Stimulated activated CD4-positive, alpha-beta T cell treated with anti-CD3 and anti-CD28 coated beads, TNF-alpha, amount 100 ng/mL, for 1 hour (primary cell): ENCODE measurements at places on chromosomes 2 and 18.

- no peak for DNase-seq
These were observed 50.7 kb downstream of the LBH start for GRCh38 chr2:30282081-30282480.

DNA sequence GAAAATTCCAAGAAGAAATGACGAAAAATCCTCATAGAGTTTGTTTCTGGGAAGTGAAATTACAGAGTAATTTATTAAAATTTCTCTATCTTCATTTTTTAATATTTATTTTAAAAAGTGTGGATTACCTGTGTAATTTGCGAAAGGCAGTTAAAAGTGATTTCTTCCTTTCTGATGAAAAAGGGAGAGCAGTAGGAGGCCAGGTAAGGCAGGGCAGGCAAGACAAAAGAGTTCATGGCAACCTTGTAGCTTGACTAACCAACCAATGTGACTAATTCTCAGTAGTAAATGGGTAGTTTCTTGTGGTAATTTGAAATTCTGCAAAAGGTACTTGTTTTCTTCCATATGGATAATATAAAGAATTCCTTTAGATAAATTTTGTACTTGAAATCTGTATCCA is 34.9 kb upstream of the COL5A2 start:
- no peak for DNase-seq

GRCh38 chr2:26784570-26785234 is 1.2 kb upstream of the CENPA start:
- DNase-seq = no peak

DNA sequence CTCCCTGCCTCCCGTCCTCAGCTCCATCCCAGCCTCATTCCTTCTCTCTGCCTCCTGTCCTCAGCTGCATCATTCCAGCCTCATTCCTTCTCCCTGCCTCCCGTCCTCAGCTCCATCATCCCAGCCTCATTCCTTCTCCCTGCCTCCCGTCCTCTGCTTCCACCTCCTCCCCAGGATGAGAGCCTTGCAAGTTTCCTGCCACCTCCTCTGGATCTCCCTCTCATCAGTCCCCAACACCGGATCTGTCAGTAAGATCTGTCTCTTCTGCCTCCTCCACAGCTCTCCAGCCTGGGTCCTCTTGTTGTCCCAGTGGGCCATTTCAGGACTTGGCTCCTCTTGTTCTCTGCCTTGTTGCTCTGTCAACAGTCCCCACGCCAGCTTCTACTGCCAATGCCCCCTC is 130.9 kb downstream of the NDUFA10 start:
- DNase-seq = no peak

- DNase-seq = no peak
These were observed 64.0 kb upstream of the STK39 start for GRCh38 chr2:168311261-168311910.
